Activated effector memory CD4-positive, alpha-beta T cell treated with Interleukin-2 at 50 U/mL for 16 hours (primary cell): ENCODE measurements at places on chromosomes 2 and 18.
A peak's percentile ranks its signal among the peaks of the same experiment; 100 is the strongest.

DNA sequence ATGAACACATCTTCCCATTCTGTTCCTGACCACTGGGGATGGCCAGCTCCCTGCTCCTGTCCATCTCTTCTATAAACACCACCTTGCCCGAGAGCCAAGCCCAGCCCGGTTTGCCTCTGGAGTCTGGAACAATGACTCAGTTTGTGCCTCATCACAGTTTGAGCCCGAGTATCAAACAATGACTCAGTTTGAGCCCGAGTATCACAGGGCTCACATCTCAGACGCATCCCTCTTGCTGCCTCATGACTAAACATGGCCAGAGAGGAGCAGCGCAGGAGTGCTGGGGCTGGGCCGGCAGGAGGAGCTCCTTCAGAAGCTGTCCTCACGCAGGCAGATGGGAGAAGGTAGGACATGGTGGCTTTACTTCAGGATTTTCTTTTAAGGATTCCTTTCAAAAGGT lies 68.7 kb downstream of the PXDN start:
- no peak for DNase-seq

GRCh38 chr2:214076527-214076926 lies 334.3 kb upstream of the VWC2L start:
- no peak for DNase-seq

GRCh38 chr2:236568068-236568921 lies 1.3 kb upstream of the ACKR3 start:
- peak; percentile 13 for DNase-seq

DNA sequence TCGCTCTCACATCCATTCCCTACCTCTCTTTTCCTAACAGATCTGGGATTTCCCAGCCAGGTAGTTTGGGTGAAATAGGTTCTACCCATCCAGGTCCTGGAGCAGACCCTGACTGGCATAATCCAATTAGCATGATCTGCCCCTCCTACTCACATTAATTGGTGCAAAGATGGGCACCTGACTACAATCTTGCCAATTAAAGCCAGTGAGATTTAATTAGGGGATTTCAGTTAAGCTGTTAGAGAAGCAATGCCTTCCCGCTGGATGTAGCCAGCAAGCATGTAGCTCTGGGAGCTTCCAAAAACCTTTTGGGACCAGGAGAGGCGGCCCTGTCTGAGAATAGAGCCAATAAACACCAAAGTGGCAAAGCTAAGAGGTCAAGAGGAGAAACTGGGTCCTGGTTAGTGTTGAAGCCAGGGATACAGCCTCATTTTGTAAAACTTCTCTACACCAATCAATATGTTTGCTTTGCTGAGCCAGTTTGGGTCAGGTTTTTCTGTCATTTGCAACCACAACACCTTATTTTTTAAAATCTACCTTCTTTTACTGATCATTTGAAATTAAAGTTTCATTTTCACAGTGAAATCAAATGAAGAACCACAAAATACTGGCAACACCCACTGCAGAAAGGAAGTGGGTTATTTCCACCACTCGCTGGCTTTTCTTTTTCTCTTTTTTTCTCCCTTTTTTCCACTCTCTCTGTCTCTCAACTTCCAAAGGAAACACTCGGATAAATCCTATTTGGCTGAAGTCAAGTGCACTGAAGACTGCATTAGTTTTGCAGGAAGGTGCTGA lies 3.2 kb upstream of the TTC39C start:
- no peak for DNase-seq

GRCh38 chr2:173979751-173980351 lies 14.7 kb upstream of the SP3 start:
- no peak for DNase-seq

DNA sequence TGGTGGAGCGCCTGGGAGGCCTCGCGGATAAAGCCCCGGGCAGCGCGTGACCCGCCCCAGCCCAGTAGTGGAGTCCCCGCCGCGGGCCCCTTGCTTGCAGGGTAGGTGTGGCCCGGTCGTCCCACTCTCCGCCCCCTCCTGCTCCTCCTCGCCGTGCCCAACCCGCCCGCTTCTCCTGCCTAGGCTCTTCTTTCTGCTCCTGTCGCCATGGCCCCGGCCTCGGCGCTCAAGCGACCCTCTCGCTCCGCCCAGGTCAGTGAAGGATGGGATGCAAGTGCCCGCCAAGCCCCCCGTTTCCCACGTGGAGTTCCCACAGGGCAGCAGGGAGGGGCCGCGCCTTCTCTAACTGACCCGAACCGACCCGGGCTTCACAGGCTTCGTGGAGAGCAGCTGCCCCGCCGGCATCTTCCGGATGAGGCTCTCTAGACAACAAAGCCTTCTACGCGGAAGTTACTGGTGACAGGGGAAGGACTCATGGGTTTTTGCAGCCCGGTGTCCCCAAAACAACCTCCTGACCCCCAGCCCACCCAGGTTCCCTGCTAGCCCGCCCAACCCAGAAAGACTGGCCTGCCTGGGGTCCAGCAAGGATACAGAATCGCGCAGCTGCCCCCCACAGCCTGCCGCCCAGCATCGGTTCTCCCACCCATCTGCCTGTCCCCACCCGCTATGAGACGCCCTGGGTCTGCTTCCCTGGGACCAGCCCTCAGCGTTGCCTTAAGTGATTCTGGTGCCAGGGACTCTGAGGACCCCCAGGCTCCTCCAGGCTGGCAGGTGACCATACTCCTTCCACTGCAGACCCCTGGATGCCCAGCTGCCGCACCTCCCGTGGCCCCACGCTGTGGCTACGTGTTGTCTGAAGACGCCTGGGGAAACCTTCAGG lies 32.8 kb downstream of the TTC32 start:
- peak; percentile 58 for DNase-seq

GRCh38 chr2:201572846-201573508 lies 70.3 kb downstream of the TMEM237 start:
- no peak for DNase-seq

GRCh38 chr18:68922392-68922791 lies 124.5 kb downstream of the CCDC102B start:
- no peak for DNase-seq

DNA sequence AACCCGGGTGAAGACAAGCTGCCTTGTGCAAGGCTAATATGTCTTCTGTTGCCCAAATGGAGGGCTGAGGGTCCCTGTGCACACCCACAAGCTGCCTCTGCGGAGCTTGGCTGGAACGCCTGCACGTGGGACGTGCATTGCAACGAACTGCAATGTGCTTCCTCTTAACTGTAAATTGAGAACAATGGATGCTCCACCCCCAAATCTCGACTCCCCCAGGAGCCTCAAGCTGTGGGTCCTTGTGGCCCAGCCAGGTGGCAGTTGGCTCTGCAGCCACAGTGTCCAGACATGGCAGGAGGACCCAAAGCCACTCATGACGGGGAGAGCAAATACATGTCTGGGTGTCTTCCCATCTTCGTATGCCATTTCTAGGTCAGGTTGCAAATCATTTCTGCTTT lies 90.1 kb downstream of the TWIST2 start:
- DNase-seq = no peak

DNA sequence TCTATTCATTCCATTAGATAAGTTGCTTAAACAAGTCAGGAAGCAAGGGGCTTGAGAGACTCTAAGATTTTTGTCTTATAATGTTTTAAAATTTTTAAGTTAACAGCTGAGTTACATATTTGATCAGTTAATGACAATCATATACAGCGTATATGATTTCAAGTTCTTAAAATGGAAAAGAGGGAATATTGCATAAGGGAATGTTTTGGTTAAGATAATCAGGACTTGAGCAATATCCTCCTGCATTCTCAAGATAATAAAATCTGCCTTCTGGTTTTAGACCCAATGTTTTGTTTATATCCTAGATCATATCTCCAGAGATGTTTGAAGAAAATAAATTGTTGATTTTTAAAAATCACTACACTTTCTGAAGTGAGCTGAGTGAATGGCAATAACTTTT lies 13.4 kb upstream of the DYNC1I2 start:
- no peak for DNase-seq

DNA sequence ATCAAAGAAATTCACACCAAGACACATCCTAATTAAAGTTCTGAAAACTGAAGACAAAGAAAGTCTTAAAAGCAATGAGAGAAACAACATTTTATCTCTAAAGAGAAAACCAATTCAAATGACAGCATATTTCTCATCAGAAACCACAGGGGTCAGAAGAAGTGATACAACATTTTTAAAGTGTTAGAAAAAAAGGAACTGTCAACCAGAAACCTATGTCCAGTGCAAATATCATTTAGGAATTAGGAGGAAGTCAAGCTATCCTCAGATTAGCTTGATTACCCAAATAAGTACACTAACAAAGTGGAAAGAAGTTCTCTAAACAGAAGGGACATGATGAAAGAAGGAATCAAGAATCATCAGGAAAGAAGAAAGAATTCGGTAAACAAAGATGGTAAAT lies 59.5 kb upstream of the BCL2L11 start:
- DNase-seq = no peak

- DNase-seq = no peak
These were observed 4.8 kb downstream of the RESP18 start for GRCh38 chr2:219327719-219328118.

DNA sequence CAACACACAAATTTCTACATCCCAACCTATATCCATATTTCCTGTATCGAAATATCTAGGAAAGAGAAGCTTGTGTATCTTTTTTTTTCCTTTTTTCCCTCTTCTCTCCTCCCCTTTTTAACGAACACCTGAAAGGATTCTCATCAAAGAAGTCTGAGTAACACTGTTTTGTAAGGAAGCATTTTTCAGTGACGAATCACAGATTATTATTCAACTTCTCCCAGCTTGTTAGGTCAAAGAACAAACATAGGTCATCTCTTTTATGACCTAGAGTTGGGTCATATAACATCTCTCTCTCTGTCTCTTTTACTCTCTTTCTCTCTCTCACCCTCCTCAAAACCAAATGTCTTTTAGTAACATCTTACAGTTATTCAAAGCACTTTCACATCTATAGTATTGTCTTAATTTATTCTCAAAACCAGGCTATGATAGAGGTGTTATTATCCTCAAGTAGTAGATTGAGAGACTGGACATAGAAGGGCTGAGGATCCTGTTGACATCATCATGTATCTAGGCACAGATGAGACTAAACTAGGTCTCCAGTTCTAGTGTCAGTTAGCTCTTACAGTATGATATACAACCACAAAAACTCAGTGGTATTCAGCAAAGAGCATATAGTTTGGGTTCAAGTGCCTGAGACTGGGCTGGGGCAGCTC lies 80.1 kb upstream of the SPOPL start:
- no peak for DNase-seq

DNA sequence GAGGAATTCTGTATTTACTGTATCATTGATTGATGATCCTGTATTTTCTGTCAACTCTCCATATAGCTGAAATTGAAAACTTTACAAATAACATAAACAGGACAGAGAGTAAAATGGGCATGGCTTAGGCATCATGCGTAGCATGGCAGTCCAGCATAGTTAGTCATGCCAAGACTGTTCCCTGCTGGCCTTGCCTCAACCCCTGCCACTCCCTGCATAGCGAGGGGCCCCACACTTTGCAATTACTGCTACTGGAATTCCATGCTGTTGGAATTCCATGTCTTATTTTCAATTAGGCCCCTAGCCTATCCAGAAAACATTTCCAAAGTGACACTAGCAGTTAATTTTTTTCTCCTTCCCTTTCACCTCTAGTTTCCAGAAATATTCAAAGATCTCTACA lies 15.1 kb upstream of the SOX11 start:
- DNase-seq = no peak

GRCh38 chr2:1282552-1282951 lies 130.7 kb upstream of the TPO start:
- DNase-seq = no peak

DNA sequence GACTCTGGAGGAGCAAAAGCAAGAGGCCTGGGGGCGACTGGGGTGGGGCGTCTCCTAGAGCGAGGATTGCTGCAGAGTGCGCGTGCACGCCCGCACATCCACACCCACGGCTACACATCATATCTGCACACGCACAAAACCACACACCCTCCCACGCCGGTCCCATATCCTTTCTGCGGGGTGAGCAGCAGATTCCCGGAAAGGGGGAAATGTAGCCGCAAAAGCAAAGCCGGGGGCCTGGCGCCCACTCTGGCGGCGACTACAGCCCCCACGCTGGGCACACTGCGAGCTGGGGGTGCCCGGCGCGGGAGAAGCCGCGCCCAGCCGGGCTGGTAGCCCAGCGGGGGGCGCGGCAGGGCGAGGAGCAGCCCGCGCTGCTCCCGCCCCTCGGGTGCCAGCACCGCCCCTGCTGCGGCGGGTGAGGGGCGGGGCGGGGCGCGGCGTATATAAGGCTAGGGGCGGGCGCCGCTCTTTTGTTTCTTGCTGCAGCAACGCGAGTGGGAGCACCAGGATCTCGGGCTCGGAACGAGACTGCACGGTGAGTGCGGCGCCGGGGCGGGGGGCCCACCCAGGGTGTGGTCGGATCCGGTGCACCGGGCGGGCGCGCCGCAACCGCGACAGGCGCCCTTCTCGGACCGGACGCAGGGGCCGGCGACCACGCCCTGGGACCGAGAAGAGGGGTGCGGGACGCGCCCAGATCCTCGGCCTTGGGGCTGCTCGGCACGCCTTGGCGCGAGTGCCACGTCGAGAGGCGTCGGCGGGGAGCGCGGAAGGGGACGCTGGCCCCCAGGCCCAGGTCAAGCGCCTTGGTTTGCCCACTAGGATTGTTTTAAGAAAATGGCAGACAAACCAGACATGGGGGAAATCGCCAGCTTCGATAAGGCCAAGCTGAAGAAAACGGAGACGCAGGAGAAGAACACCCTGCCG lies at the start of gene TMSB10:
Gene TMSB10 (plus strand): TSS at position 476 of the 927 bp plus-strand sequence.
- DNase-seq = peak; percentile 86

- no peak for DNase-seq
These were observed 5.0 kb downstream of the KCTD1 start for GRCh38 chr18:26543373-26543772.

DNA sequence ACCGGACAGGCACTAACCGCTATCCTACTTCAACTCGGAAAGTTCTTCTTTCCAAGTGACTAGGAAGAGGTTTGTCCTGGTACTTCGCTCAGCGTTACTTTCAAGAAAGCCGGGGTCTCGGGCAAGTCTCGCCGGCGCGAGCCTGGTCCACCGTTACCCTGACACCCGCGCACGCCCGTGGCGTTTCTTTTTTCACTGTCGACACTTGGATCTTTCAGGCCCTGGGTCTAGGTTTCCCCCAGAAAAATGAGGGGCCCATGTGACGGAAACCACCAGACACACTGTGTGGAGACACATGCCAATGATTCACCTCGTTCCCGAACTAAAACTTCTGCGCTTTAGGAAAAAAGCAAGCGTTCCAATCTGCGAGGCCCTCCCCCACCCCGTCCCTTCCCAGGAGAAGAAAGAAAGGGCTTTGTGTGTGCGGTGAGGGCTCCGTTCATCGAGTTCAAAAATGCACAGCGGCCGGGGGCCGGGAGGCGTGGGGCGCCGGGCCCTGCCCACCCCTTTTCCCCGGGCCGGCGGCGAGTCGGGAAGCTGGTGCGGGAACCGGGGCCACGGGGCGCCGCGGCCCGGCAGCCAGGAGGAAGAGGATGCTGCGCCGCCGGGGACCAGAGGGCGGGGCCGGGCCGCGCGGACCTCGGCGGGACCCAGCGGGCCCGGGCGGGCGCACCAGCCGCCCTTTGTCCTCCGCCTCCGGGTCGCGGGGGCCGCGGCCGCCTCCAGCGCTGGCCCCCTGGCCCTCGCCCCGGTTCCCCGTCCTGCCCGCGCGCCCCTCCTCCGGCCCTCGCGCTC lies 2.6 kb downstream of the ZNF521 start:
- no peak for DNase-seq
